ENCODE measurements at places on chromosomes 5 and 9.

GRCh38 chr9:100670719-100671118, 92.8 kb downstream of the CAVIN4 start:
- H3K27me3 ChIP-seq = no peaks in the 10 kb centered on the region
- no peak overlapping the region for H3K27ac ChIP-seq
- no peaks in the 10 kb centered on the region for H3K36me3 ChIP-seq
- no peak for DNase-seq

GRCh38 chr5:69048230-69048629, 45.6 kb upstream of the SLC30A5 start:
- peak; percentile 17 for DNase-seq
- H3K4me1 ChIP-seq = peaks cover 3% of the 10 kb centered on the region
- no peak overlapping the region for H3K4me3 ChIP-seq
- no peaks in the 10 kb centered on the region for H3K36me3 ChIP-seq

DNA sequence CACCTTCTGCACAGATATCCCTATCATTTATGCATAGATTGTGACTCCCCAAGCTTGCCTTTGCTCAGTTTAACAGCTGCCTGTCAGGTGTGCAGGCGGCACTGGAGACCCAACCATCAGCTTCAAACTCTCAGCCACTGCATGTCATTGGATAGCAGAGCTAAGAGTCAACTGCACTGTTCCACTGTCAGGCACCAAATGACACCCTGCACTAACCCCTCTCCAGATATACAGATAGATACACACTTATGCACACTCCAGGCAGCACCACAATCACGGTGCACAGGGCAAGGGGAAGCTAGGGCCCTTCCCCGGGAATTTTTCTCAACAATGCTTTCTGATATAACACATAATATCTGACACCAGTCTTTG, 142.3 kb downstream of the BNC2 start:
- DNase-seq = no peak
- H3K4me1 ChIP-seq = peaks cover 4% of the 10 kb centered on the region
- H3K4me3 ChIP-seq = no peak overlapping the region
- H3K36me3 ChIP-seq = no peaks in the 10 kb centered on the region
- H3K27me3 ChIP-seq = no peaks in the 10 kb centered on the region

- H3K27me3 ChIP-seq = no peaks in the 10 kb centered on the region
- no peaks in the 10 kb centered on the region for H3K36me3 ChIP-seq
- H3K27ac ChIP-seq = no peak overlapping the region
Observed at GRCh38 chr9:1319436-1319835, 269.3 kb downstream of the DMRT2 start.

Data from MM.1S (cell line).